Activated CD4-positive, alpha-beta memory T cell treated with anti-CD3 and anti-CD28 coated beads, Interleukin-2, amount 10 ng/mL, durations not matched to agents 7 days and 5 days (primary cell): ENCODE measurements at places on chromosomes 2 and 18.

- DNase-seq = no peak
- no peak overlapping the region for H3K4me3 ChIP-seq
- H3K27ac ChIP-seq = no peak overlapping the region
- no peaks in the 10 kb centered on the region for H3K27me3 ChIP-seq
Measured at GRCh38 chr2:60058781-60059180, 494.7 kb downstream of the BCL11A start.

DNA sequence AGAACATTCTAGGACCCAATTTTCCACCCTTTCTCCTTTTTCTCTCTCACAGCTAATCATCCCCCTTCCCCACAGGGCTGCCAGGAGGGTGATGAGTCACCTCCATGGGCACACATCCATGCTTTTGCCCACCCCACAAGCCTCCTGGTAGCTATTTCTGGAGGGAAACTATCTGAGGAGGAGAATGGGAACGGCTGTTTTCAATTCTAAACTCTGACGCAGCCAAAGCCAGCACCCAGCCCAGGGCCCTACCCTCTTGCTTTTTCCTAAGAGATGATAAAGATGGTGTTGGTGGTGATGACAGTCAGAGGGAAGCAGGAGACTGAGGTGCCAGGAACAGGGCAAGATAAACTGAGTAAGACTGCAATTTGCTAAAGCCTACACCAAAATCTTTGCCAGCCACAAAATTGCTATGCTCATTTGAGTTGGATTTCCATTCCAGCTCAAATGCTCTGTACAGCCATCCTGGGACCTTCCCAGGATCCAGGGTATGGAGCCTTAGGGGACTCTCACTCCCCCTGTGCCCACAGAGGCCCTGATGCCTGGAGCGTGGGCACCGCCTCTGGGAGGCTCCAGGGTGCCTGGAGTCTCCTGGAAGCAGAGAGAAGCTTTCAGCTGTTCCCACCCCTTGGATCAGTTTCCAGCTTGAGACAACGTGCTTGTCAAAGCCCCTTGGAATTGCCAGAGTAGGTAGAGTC lies 62.0 kb upstream of the FZD7 start:
- no peak overlapping the region for H3K4me3 ChIP-seq
- H3K36me3 ChIP-seq = no peaks in the 10 kb centered on the region
- no peaks in the 10 kb centered on the region for H3K4me1 ChIP-seq
- H3K27ac ChIP-seq = no peak overlapping the region
- DNase-seq = no peak

GRCh38 chr2:120267348-120267747 lies 14.7 kb downstream of the RALB start:
- H3K4me3 ChIP-seq = no peak overlapping the region
- no peaks in the 10 kb centered on the region for H3K27me3 ChIP-seq
- H3K4me1 ChIP-seq = peaks cover 26% of the 10 kb centered on the region
- DNase-seq = no peak

GRCh38 chr2:195390686-195391321 lies 266.2 kb upstream of the SLC39A10 start:
- no peaks in the 10 kb centered on the region for H3K27me3 ChIP-seq
- H3K4me3 ChIP-seq = no peak overlapping the region
- H3K27ac ChIP-seq = no peak overlapping the region
- peaks cover 12% of the 10 kb centered on the region for H3K36me3 ChIP-seq
- DNase-seq = no peak

DNA sequence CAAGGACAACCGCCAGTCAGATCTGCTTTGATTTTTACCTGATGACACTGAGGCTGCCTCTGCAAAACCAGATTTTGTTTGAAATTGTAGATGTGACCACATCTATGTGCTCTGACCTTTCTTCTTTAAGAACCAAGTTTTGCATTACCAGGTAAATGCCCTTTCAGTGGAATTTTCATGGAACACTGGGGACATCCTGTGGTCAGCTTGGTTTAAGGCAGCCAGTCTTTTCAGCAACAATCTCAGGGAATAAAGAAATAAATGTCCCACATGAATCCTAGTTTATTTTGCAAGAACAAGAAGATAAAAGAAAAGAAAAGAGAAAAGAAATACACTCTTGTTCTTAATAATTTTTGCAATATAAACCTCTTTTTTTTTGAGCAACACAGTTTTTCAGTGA lies 90.6 kb downstream of the POU3F3 start:
- peaks cover 3% of the 10 kb centered on the region for H3K27me3 ChIP-seq
- no peaks in the 10 kb centered on the region for H3K4me1 ChIP-seq
- H3K4me3 ChIP-seq = no peak overlapping the region
- H3K36me3 ChIP-seq = no peaks in the 10 kb centered on the region
- no peak for DNase-seq
- H3K27ac ChIP-seq = no peak overlapping the region

DNA sequence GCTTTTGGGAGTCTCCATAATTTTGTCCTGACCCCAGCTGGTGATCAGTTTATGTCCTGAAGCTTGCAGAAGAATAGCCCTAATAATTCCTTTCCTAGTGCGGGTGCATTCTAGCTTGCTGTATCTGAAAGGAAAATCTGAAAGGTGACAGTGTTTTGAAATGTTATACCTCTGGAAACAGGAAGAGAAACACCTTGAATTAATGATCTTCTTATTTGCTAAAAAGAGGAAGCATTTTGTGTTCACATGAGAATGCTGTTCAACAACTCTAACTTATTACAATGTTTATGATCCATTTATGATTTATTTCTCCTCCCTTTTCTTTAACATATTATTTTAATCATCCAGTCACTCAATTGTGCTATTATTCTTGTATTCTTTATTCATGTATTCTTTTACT lies 66.9 kb upstream of the CAVIN2 start:
- no peaks in the 10 kb centered on the region for H3K4me1 ChIP-seq
- no peak overlapping the region for H3K4me3 ChIP-seq
- peaks cover 3% of the 10 kb centered on the region for H3K27me3 ChIP-seq
- no peak overlapping the region for H3K27ac ChIP-seq

- H3K4me1 ChIP-seq = peaks cover 24% of the 10 kb centered on the region
- DNase-seq = peak; percentile 99
- H3K36me3 ChIP-seq = peaks cover 31% of the 10 kb centered on the region
Measured at GRCh38 chr2:97645695-97646629, at the start of gene COX5B. Gene COX5B, plus strand, starts transcription at chr2:97646062. Its CDS starts 25 bp downstream, at chr2:97646087.
